ENCODE measurements at places on chromosomes 16 and 17.

GRCh38 chr17:4971826-4972225, 4.2 kb upstream of the SPAG7 start:
- DNase-seq = no peak

- no peak for DNase-seq
Observed at GRCh38 chr17:78522031-78522809, 55.0 kb downstream of the DNAH17 start.

- DNase-seq = no peak
Observed at GRCh38 chr17:78998311-78999055, 11.1 kb downstream of the CANT1 start.

- peak; percentile 56 for DNase-seq
Observed at GRCh38 chr17:72592242-72592966, 471.6 kb downstream of the SOX9 start.

DNA sequence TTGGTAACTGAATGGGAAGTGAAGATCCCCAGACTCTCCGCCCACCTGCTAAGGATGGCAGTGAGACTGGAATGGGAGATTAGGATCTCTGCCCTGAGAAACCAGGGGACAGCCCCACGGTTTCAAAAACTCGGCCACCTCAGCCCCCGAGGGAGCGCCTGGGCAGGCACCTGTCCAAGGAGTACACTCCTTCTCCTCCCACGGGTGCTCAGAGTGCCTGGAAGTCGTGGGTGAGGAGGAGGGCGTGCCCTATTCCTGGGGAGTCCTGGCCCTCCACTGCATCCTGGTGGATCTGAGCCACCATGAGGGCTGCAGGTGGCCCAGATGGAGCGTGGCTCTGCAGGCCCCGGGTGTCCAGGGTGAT, 78.5 kb downstream of the MGAT5B start:
- DNase-seq = no peak

- DNase-seq = no peak
Observed at GRCh38 chr17:80876950-80877728, 114.5 kb upstream of the CHMP6 start.

DNA sequence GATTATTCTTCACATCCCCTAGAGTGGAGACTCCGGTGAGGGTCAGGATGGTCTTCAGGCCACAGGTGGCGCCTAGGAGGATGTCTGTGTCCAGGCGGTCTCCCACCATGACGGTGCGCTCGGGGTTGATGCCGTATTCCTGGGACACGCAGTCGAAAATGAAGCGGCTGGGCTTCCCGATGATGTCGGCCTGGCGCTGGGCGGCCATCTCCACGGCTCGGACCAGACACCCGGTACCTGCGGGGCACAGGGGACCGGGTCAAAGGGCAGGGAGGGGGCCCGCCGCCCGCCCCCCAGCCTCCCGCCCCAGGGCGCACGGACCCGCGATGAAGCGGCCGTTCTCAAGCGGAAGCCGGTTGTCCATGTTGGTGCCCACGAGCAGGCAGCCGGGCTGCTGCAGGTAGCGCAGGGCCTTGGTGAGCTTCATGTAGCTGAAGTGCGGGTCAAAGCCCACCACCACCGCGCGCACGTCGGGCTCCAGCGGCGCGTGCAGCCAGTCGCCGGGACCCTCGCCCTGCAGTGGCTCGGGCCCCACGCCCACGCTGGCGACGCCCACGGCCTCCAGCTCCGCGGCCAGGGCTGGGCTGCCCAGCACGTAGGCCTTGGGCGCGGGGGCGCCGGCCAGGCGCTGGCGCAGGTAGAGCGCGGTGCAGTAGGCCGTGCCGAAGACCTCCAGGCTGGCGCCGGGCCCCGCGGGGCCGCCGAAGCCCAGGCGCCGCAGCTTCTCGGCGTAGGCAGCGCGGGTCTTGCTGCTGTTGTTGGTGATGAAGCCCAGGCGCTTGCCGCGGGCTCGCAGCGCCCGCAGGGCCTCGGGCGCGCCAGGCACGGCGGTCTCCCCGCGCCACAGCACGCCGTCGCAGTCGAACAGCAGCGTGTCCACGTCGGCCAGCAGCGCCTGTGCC, 572 bp downstream of the PGP start:
- DNase-seq = no peak

DNA sequence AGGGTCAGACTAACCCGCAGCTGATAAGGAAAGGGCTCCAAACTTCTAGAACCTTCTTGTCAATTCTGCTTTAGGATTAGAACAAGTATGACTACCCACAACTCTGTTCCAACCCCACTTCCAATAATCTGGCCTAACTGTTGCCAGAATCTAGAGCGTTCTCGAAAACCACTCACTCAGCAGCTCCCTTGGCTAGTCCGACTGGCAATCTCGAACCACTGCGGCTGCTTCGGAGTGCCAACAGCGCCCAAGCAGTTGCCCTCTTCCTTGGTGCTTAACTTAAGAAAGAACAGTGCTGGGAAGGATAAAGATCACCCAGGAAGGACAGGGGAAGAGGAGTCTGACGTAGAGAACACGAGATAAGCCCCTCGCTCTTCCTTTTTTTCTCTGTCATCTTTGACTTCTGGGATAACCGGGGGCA, 818 bp downstream of the DNAJC7 start:
- DNase-seq = peak; percentile 13

- DNase-seq = peak; percentile 23
Observed at GRCh38 chr16:85759631-85760419, 8.9 kb upstream of the C16orf74 start.

GRCh38 chr17:3335876-3336275, 37.7 kb upstream of the OR3A1 start:
- no peak for DNase-seq

- DNase-seq = peak; percentile 78
Observed at GRCh38 chr17:17001874-17002520, 30.1 kb upstream of the TNFRSF13B start.

GRCh38 chr17:76560036-76560876, 20.4 kb downstream of the PRCD start:
- DNase-seq = no peak

DNA sequence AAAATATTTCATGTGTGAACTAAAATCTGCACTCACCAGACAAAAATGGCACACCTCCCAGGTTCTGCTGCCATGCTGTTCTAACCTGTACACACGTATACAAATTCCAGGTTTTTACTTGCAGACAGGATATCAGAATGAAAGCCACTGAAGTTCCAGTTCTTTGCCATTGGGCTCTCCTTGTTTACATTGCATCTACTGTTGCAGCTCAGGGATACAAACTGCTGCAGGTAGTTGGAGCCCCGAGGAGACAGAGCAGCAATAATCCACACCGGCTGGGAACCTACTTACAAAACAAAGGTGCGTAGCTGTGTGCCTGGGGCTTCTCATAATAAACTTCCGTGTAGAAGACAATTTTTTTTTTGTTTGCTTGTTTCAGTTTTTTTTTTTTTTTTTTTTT, 59.6 kb downstream of the HAPSTR1 start:
- DNase-seq = no peak

DNA sequence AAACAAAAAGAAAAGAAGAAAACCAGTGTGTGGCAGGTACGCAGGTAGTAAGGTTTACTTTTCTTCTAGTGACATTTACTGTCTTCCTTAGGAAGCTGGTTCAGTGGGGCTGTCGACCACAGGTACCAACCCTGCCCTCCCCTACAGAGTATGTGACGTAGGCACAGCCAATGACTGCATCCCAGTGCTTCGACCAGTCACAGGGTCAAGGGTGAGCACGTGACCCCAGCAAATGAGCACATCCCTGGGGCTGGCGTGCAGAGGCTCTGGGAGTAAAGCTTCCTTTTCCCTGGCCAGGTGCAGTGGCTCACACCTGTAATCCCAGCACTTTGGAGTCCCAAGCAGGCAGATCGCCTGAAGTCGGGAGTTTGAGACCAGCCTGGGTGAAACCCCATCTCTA, 38.9 kb upstream of the PLCG2 start:
- DNase-seq = no peak

GRCh38 chr17:10034719-10035475, 129.8 kb upstream of the RCVRN start:
- no peak for DNase-seq

GRCh38 chr17:82305727-82306300, 11.6 kb downstream of the CD7 start:
- no peak for DNase-seq

- no peak for DNase-seq
Observed at GRCh38 chr17:49021095-49021767, 24.0 kb downstream of the IGF2BP1 start.

DNA sequence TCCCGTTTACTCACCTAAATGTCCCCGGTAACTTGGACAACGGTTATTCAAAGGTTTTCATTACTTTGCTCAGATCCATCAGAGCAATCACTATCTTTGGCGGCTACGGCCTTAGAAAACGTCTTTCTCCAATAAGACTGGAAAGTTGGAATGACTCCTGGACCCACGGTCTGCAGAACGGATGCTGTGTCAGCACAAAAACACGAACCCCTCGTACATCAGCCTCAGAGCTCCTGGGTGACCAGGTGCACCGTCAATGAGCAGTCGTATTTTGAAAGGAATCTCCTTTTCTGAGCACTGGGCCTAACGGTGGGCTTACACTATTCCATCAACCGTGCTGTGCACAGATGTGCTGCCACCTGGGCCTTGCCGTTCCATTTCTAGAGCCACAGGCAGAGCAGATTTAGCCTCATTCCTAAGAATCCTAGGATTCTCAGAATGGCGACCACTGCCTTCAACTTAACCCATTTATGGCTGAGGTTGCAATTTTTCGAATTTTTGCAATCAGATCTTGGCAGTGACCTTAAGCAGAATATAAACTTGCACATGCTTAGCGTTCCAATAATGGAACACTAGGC, 110.8 kb upstream of the ZNF750 start:
- no peak for DNase-seq

DNA sequence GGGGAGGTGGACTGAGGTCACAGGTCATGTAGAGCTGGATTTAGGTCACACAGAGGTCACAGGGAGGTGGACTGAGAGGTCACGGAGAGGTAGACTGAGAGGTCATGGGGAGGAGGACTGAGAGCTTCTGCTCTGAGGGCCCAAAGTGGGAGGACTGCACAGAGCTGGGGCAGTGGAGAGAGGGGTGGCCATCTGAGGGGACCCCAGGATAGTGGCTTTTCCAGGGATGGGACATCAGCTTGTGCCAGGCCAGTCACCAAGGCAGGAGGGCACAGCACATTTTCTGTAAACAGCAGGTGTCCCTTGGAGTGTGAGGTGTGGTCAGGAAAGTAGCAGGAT, 26.1 kb upstream of the JPT2 start:
- DNase-seq = no peak

DNA sequence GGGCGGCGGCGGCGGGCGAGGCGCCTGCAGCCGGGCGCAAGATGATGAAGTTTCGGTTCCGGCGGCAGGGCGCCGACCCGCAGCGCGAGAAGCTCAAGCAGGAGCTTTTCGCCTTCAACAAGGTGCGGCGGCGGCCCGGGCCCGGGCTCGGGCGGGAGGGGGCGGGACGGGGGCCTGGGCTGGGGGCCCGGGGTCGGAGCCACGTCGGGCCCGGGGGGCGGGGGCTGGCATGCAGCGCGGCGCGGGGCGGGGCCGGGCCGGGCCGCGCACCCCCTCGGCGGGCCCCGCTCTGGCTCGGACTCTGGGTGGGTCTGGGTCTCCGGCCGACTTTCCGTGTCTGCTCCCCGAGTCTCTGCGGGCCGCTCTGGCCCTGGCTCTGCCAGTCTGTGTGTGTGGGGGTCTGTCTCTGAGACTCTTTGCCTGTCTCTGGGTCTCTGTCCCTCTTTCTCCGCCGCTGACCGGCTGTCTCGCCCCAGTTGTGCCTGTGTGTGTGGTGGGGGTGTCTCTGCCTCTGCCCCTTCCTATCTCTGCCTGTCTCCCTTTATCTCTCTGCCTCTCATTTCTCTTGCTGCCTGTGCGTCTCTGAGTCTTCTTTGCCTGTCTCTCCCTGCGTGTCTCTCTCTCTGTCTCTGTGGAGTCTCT, 328 bp downstream of the LLGL1 start:
- DNase-seq = no peak

DNA sequence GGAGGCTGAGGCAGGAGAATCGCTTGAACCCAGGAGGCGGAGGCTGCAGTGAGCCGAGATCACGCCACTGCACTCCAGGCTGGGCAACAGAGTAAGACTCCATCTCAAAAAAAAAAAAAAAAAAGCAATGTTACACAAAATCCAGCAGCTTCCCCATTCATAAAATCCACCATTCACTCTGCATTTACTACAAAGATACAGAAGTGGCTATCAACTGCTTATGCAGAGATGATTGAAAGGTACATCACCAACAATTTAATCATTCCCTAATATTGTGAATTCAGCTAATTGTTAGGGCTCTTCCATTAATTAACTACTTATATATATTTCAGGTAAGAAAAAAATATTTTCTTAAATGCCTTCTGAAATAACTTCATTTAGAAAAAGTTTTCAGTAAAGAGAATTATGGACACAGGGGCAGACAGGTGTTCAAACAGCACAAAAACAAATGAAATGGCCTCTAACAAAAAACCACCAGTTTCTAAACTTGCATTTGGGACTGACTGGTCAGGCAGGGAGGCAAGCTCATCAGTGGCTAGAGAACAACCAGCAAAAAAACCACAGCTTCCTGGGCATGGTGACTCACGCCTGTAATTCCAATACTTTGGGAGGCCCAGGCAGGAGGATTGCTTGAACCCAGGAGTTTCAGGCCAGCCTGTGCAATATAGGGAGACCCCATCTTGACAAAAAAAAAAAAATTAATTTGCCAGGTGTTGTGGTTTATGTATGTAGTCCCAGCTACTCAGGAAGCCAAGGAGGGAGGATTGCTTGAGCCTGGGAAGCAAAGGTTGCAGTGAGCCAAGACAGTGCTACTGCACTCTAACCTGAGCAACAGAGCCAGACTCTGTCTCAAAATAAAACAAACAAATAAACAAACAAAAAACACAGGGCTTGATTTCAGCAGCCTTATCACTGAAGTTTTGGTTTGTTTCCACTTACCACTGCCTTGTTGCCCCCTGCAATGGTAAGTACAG, 26.3 kb downstream of the ERN1 start:
- no peak for DNase-seq

DNA sequence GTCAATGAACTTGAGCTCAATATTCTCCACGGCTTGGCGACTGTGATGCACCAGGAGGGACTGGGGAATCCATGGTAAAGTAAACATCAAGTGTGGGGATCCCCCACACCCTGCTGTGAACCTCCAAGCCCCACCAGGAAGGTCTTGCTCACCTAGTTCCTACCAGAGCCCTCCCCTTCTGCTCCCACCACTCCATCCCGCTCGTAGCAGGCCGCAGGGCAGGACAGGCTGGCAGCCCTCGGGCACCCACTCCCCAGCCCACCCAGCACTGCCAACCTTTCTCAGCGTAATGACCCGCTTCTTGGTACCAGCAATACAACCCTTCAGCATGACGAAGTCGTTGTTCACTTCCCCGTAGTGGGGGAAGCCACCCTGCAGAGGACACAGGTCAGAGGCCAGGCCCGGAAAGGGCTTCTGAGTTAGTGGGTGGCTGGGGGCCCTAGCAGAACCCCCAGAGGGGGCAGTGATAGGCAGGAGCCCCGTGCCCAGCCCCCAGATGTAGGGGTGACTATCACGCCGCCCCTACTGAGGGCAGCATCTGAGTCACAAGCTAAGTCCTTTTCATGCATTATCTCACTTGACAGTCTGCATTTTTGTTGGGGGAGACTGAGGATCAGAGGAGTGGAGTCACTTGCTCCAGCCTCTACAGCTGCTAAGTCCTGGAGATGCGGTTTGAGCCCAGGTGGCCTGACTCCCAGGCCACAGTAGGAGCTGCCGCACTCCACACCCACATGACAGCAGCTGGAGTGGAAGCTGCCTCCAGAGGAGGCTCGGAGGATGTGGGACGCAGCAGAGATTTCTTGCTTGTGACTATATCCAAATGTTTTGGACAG, 2.8 kb upstream of the MSRB1 start:
- DNase-seq = no peak

Data from activated CD4-positive, alpha-beta T cell treated with anti-CD3 and anti-CD28 coated beads, Interleukin-2, amount 50 U/mL, for 1 hour (primary cell).